Stimulated activated CD4-positive, alpha-beta T cell treated with anti-CD3 and anti-CD28 coated beads, Interleukin-4, amount 100 ng/mL, for 48 hours (primary cell): ENCODE measurements at places on chromosomes 12 and 14.
A peak's percentile ranks its signal among the peaks of the same experiment; 100 is the strongest.

DNA sequence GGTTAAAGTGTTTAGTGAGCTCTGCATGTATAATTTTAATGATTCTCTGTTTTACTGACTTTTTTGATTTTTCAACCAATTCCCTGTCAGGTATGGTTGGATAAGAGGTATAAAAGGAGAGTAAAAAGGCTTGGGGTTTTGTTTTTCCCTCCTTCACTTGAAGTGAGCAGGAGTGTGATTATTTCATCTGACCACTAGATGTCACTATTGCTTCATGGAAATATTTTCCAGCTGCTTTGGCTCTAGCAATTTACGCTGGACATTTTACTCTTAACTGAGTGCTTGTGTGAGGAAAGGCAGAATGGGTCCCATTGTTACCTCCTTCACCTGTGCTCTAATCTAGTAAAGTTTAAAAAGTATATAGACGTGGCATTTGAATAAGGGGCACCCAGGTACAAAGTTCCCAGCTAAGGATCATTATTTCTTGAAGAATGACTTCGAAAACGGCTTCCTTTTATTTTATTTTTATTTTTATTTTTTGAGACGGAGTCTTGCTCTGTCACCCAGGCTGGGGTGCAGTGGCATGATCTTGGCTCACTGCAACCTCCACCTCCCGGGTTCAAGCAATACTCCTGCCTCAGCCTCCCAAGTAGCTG is 66.5 kb downstream of the TBC1D30 start:
- no peak for DNase-seq

GRCh38 chr12:46891306-46891705 is 65.5 kb upstream of the SLC38A4 start:
- no peak for DNase-seq

GRCh38 chr14:104107101-104107581 is 21.6 kb downstream of the ASPG start:
- no peak for DNase-seq

DNA sequence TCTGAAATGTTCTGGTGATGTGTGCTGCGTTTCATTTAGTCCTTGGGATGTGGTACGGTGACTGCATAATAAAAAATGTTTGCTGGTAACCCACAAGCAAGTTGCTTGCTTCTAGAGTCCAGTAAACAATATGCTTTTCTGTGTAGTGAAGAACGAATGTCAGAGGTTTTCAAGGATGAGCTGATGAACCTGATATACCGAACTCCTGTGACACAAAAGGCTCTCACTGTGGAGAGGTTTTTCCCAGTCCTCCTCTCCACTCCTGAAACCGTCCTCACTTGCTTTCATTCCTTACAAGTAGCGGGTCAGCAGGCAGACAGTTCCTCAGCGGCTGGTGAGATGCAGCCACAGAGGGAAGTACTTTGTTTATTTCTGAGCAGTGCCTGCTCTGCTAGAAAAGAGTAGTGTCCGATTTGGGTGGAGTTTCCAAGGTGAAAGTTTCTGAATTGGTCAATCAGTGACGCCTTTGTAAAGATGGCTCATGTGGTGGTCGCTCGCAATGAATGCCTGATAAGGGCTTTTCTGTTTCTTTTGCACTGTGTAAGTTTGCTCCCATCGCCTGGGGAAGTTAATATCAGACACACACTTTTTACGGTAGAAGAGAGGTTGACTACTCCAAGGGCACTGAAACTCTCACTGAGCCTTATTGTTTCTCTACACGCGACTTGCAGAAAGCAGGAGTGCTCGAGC is 3.0 kb downstream of the ETV6 start:
- no peak for DNase-seq

DNA sequence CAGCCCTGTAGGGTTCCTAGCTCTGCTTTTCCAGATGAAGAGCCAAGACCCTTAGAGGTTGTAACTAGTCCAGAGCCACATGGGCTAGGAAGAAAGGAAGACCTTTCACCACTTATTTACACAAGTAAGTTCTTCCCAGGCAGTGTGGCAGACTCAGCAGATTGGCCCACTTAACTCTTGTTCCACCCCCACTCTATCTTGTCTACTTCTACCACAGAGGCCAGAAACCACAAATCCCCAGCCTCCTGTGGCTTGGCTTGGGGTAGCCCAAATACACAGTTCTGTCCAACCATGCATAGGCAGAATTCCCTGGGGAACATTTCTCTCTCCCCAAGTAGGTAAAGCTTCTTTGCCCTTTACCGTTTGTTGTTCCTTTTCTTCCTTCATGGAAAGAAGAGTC is 383.5 kb downstream of the RGS6 start:
- DNase-seq = no peak

DNA sequence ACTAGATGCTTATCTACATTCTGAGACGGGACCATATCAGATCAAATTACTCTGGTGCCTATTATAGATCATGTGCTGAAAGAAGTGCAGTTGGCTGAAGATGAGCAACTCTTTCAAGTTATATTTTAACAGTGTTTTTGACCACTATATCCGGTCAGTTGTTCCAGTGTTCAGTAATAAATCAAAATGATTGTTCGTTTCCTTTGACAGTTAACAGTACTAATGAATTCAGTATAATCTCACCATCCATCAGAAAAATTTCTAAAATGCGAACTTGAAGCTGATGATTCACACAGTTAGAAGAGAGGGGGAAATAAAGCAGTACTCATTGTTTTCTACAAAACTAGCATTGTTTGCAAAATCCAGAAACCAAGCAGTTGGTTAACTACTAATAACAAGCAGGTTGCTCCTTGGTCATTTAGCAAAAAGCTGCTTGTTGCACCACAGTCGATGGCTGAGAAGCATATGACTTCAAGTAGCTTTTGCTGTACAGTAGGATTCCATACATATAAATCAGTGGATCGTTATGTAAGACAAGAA is 2.3 kb downstream of the RPS6KA5 start:
- DNase-seq = no peak

DNA sequence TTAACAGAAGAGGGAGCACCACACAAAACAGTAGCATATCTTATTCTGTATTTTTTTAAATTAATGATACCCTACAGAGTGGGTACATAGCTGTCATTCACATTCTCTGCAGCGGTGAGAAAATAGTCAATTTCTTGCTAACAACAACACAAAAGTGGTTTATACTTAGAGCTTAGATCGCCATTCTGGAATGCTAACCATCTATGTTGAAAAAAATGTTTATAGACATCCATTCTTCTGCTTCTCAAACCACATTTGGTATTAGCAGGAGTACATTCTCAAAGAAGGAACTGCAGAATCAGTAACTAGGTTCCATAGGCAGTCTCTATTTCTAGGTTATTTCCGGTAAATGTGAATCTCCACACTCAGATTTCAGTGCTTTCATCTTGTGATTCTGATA is 185.9 kb downstream of the PPFIA2 start:
- no peak for DNase-seq

DNA sequence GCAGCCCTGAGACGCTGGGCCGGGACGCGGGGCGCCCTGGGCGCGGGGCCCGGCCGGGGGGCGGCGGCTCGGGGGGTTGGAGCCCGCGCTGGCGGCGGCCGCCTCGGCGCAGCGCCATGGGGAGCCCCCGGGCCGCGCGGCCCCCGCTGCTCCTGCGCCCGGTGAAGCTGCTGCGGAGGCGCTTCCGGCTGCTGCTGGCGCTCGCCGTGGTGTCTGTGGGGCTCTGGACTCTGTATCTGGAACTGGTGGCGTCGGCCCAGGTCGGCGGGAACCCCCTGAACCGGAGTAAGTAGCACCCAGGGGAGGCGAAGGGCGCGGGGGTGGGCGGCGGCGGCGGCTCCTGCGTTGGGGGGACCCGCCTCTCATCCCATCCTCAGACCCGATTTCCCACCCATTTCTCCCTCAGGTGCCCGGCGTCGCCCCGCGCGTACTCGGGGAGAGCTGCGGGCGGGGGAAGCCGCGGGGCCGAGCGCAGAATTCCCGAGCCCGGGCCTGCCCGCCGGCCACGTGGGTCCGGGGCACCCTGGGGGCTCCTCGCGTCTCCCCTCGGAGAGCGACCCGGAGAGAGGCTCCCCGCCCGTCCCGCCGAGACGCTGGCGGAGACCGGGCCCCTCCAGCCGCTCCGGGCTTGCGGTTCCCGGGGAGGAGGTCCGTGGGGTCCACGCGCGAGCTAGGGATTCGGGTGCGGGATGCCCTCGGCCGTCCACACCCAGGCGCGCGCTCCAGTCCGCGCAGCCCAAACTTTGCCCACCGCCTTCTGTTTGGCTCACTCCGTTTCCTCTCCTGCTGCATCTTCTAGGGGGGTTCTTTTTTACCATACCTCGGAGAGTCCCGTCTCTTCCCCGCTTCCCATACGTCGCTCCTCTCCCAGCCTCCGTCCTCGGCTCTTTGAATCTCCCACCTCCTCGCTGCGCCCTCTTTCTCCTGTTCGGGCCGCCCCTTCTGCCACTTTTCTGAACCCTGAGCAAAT is 807 bp downstream of the B4GALNT3 start:
- DNase-seq = peak; percentile 17

- no peak for DNase-seq
Measured at GRCh38 chr12:123056053-123056452, 75.6 kb downstream of the ARL6IP4 start.

DNA sequence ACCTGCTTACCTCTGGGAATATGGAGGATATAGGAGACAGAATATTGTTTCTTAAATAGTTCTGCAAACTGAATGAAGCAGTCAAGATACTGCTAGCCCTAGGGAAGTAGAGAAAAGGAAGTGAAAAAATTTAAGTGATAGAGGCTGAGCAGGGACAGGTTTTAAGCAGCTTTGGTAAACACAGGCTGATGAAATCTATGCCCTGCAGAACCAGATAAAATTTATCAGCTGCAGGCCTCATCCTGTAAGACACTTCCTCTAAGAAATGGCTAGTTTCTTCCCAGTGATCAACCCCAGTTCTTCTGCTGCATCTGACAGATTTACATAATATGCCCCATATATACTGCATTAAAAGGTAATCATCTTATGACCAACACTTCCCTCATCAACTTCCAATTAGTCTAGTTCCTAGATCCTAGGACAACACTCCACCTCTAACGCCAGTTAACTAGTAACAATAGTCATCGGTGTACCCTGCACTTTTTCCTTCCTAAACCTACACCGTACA is 1.3 kb upstream of the ESYT1 start:
- DNase-seq = no peak

GRCh38 chr12:113912760-113913329 is 53.3 kb downstream of the RBM19 start:
- peak; percentile 40 for DNase-seq

DNA sequence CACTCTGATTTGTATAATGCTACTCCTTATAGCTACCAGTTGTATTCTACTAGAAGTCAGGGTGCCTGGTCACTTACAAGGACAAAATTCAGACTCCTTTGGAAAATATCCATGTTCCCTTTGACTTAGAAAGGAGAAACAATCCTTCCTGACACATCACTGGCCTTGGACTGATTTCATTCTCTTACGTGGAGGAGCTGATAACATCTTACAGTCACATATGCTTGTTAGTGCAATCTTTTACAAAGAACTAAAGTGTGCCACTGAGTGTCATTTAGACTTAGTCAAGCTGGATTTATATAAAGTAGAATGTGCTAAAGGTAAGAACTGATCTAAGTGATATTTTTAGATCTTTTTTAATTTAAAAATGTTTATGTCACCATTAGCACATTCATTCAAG is 131.0 kb upstream of the TMTC2 start:
- DNase-seq = no peak

GRCh38 chr14:50410921-50411320 is 14.2 kb upstream of the CDKL1 start:
- DNase-seq = no peak

DNA sequence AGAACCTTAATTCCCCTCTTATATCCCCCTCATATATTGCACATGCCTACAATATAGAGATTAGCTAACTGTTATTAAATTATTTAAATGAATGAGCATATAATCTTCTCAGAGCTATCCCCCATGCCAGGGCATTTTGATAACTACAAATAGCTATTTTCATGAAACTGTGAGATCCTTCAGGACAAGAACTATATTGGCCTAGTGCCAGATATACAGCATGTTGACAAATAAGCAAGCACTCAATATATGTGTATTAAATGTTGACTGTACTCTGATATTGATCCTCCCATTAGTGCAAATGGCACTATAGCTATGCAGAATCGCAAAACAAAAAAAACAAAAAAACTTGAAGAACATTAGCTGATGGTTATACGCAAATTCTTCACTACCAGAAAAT is 134.1 kb upstream of the OTX2 start:
- DNase-seq = no peak

GRCh38 chr12:43066471-43066870 is 476.9 kb upstream of the PRICKLE1 start:
- no peak for DNase-seq

DNA sequence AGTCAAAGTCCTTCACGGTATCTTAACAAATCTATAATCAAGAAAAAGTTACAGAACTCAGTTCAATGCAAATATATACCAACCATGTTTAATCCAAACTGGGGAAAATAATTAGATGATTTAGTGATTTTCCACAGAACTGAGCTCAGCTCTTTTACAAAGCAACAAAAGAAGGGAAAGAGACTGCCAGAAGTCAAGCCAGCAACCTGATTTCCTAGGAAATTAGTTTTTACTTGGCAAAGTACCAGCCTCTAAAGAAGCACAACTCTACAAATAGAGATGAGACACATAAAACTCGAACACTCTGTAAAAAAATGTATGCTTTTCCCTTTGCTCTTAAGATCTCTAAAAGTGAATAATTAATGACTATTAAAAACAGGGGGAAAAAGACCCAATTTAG is 19.4 kb downstream of the NUMB start:
- DNase-seq = no peak

- no peak for DNase-seq
Measured at GRCh38 chr12:103586791-103587370, at the start of gene STAB2. Gene STAB2, plus strand, starts transcription at chr12:103587273. Its CDS starts 204 bp downstream, at chr12:103587477.

- no peak for DNase-seq
Measured at GRCh38 chr14:76133103-76133502, 18.6 kb upstream of the GPATCH2L start.

DNA sequence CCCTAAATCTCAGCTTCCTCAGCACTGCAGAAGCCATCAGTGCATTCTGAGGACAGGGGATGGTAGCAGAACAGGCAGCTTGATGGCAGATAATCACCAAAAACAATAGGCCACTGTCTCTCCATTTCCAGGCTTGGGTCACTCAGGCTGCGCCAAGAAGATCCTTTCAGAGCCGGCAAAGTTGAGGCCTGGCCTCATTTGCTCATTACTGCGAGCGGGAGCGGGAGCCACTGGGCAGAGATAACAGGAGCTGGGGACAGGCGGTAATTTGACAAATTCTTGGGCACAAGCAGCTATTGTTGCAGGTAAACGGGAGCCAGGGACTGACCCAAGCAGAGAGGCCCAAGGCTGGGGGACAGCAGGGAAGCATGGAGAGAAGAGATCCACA is 2.1 kb downstream of the MSI1 start:
- DNase-seq = no peak

- DNase-seq = peak; percentile 34
Measured at GRCh38 chr12:53743266-53744129, 8.3 kb downstream of the CISTR start.

DNA sequence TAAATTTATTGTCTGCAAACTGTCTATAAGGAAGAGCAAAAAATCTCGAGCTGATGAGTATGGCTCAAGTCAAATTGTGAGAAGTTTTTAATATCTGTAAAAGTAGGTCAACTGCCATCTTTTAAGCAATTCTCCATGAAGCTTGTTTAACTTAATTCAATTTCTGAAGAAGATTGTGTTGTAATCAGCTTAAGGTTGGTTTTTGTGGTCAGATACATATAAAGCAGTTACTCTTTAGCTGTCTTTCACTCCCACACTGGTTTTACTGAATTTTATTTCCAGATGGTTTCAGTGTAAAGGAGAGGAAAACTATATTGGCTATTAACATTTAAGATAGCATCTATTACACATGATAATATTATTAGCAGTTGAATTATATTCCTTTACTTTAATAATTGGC is 1165.1 kb downstream of the SLC16A7 start:
- DNase-seq = no peak
